Left forelimb (tissue), 1 donor: ENCODE measurements at places on chromosomes 11 and 22.

GRCh38 chr11:62603072-62603408 lies 1.4 kb upstream of the MTA2 start:
- DNase-seq, result no peak

- DNase-seq, result no peak
These were observed 8.2 kb upstream of the PLA2G3 start for GRCh38 chr22:31148488-31148887.

GRCh38 chr22:50161508-50162390 lies 8.8 kb upstream of the PANX2 start:
- DNase-seq, result no peak

- DNase-seq, result no peak
These were observed 51.8 kb upstream of the TTC12 start for GRCh38 chr11:113262594-113262993.

DNA sequence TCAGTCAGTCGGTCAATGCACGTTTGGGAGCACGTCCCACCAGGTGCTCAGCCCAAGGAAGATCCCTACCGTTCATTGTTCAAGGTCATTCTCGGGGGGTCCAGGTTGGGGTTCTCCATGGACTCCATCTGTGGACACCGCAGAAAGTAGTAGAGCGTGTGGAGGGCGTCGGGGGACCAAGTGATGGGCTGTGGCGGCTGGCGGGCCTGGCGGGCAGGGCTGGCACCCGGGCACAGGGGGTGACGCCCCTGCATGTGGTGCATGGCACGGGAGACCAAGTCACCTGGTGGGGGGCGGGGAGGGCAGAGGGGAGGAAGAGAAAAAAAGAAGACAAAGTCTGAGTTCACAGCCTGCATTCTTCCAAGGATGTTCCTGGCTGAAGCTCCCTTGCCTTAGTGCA lies 91.8 kb downstream of the NAT10 start:
- DNase-seq, result no peak

DNA sequence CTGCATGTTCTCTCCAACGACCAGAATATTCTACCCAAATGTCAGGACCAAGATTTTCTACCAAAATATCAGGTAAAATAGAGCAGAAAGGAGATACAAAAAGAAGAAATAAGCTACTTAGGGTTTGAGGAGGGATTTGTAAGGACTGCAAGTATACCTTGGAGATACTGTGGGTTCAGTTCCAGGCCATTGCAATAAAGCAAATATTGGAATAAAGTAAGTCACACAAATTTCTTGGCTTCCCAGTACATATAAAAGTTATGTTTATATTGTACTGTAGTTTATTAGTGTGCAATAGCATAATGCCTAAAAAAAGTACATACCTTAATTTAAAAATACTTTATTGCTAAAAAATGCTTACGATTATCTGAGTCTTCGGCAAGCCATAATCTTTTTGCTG lies 34.1 kb downstream of the CCDC15 start:
- DNase-seq, result no peak
